Gastrocnemius medialis (tissue), 4 donors: ENCODE measurements at places on chromosomes 6 and 20. TPM values are rescaled to one million over a fixed set of nuclear protein-coding genes. Genes with fewer than 3 reads are reported as not detected.

GRCh38 chr20:22999756-23000155 lies 35.4 kb upstream of the SSTR4 start:
- H3K27me3 ChIP-seq: no peaks in the 10 kb centered on the region
- no peaks in the 10 kb centered on the region for H3K4me1 ChIP-seq
- no peak for DNase-seq

- no peak for DNase-seq
- H3K4me3 ChIP-seq: no peak overlapping the region
- no peaks in the 10 kb centered on the region for H3K36me3 ChIP-seq
- H3K4me1 ChIP-seq: no peaks in the 10 kb centered on the region
- no peaks in the 10 kb centered on the region for H3K27me3 ChIP-seq
Observed at GRCh38 chr6:135531954-135532490, 34.5 kb upstream of the AHI1 start.

DNA sequence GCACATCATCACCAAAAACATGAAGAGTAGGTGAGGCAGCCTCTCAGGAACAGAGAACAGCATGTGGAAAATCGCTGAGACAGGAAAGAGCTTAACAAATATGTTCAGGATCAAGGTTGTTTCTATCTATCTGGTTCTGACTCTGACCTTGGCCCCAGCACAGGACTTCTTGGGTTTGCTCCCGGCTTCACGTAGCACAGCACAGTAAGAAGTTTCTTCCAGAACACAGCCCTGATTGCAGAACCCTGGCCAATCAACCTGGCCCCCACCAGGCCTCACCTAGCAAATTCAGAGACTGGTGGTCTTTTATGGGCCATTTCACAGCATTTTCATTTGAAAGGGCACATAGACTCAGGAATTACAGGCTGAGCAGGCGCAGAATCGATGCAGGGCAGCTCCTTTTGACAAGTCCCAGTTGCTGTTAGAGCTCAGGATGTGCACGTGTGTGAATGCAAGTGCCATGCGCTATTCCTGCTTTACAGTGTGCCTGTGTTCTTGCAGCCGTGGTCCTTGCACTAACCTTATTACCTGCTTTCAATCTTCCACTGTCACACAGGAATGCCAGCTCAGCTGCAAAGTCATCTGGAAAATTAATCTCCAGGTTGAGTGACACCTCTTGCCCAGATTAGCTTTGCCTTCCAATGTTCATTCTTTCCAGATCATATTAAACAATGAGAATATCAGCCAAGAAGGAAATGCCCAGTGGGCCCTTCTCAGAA lies 100.5 kb upstream of the SLC2A12 start:
- DNase-seq: no peak
- peaks cover 12% of the 10 kb centered on the region for H3K4me1 ChIP-seq
- no peak overlapping the region for H3K4me3 ChIP-seq
- H3K36me3 ChIP-seq: no peaks in the 10 kb centered on the region
- H3K27me3 ChIP-seq: no peaks in the 10 kb centered on the region

DNA sequence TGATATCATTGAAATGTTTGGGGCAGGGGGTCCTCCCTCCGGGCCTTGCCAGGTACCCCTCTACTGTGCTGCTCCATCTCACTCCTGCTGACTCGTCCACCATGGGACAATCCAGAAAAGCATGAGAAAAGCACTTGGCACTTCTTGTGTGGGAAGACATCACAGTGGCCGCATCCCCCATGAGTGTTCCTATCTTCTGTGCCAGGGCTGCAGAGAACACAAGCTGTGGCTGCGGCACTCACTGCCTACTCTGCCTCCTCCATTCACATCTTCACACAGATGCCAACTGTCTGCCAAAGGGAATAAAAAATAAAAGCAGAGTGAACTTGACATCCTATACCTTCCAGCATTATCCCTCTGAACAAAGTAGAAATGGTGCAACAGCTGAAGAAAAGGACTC lies 117.4 kb upstream of the PROKR2 start:
- no peaks in the 10 kb centered on the region for H3K36me3 ChIP-seq
- H3K27me3 ChIP-seq: no peaks in the 10 kb centered on the region
- DNase-seq: no peak
- H3K4me3 ChIP-seq: no peak overlapping the region

DNA sequence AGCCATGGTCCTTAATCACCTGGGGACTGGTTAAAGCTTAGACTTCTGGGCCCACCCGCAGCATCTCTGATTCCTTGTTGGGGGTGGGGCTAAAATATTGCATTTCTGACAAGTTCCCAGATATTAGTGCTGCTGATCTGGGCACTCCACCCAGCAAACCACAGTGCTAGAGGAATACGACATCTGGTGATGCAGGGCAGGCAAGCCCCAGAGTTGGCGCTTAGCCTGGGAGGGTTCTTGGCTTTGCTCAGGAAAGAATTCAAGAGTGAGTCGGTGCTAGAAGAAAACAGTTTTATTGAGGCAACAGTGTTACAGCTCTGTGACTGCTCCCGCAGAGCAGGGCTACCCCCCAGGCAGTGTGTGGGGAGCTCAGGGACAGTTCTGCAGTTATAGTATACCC lies 210.7 kb downstream of the TFAP2C start:
- no peaks in the 10 kb centered on the region for H3K36me3 ChIP-seq
- no peaks in the 10 kb centered on the region for H3K27me3 ChIP-seq
- H3K4me1 ChIP-seq: no peaks in the 10 kb centered on the region
- no peak overlapping the region for H3K27ac ChIP-seq

DNA sequence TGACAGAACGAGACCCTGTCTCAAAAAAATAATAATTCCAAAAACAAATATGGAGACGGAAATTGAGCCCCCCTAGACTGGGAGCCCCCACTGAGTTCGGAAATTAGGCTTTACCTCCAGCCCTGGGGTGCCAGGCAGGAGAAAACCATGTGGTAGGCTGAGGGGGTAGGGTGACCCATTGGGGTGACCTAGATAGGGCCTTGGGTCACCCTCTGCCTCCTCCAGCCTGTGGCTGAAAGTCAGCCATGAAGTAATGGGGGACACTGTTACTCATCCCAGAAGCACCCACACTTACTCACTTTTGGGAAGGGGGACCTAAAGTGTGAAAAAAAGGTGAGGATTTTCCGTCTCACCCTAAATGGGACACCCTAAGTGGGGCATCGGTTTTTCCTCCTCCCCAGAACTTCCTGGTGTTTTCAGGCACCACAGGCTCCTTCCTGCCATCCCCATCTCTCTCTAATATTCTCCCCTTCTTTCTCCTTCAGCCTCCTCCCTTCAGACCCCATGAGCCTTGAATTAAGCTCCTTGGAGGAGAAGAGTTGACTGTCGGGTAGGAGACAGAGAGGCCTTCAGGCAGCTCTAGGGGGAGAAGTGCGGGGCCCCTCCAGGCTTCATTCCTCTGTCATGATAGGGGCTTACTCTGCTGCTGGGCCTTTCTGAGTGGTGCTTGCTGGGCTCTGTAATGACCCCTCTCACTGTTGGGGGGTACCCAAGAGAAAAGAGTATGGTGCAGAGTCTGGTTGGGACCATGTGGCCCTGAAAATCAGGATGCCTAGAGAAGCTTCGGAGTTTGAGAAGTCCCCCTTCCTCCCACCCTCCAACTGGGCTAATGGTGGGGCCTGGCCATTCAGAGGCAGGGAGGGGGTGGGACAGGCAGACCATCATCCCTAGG lies 2.4 kb downstream of the LTB start:
- H3K27ac ChIP-seq: no peak overlapping the region
- no peak overlapping the region for H3K4me3 ChIP-seq
- DNase-seq: no peak
- no peaks in the 10 kb centered on the region for H3K27me3 ChIP-seq
- peaks cover 5% of the 10 kb centered on the region for H3K4me1 ChIP-seq
- no peaks in the 10 kb centered on the region for H3K36me3 ChIP-seq

GRCh38 chr6:130215526-130215925 lies 7.2 kb downstream of the SAMD3 start:
- no peak for DNase-seq
- no peak overlapping the region for H3K4me3 ChIP-seq
- no peaks in the 10 kb centered on the region for H3K27me3 ChIP-seq
- H3K27ac ChIP-seq: no peak overlapping the region

DNA sequence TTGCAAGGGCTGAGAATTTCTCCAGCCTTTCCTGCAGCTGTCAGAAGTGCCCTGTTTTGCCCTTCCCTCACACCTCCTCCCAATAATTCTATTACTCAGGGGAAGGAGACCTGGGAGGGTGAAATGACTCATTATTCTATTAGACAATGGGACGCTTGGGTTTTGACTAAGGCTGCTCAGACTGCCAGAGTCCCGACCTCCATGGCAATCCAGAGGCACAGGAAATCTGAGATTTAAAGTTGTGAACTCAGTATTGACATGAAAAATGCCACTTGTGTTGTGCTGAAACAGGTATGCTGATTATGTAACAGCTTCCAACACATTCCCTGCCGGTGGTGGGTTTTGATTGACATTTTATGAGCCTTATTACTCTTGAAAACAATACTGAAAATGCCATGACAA lies 625.9 kb upstream of the FLRT3 start:
- no peak overlapping the region for H3K4me3 ChIP-seq
- no peaks in the 10 kb centered on the region for H3K4me1 ChIP-seq
- no peak for DNase-seq
- H3K36me3 ChIP-seq: no peaks in the 10 kb centered on the region
- no peaks in the 10 kb centered on the region for H3K27me3 ChIP-seq

DNA sequence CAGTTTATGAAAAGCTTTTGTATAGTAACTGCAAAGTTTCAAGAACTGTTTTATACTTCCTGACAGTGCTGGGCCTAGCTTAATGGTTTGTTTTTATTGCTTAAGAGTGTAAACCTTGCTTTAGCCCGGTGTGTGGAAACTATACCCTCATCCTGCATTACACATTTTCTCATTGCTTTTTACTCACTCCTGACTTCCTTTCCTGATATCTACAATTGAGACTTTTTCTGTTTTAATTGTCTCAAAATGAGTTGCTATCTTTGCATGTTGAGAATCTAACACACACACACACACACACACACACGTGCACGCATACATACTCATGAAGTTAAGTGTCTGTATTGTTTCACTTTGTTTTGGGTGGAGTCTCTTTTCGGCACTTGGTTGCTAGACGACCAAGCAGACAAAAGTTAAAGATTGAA lies 16.7 kb downstream of the BMP2 start:
- no peak for DNase-seq
- no peaks in the 10 kb centered on the region for H3K36me3 ChIP-seq
- H3K4me1 ChIP-seq: no peaks in the 10 kb centered on the region
- no peak overlapping the region for H3K27ac ChIP-seq
- no peaks in the 10 kb centered on the region for H3K27me3 ChIP-seq

DNA sequence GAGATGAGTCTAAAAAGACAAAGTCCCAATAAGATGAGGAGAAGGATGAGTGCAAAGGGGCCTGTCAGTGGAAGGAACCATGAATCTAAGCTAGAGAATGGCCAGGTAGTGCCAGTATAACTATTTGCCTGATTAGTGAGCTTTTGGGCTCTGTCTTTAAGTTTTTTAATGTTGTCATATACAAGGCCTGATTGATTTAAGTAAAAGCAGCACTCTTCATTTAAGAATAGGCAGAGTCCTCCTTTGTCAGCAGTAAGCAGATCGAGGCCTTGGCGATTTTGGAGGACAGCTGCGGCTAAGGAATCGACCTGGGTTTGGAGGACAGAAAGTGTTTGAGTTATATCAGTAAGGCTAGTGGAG lies 753.4 kb upstream of the ADGRB3 start:
- H3K36me3 ChIP-seq: no peaks in the 10 kb centered on the region
- H3K4me1 ChIP-seq: no peaks in the 10 kb centered on the region
- no peak overlapping the region for H3K27ac ChIP-seq
- H3K27me3 ChIP-seq: no peaks in the 10 kb centered on the region
- DNase-seq: no peak

DNA sequence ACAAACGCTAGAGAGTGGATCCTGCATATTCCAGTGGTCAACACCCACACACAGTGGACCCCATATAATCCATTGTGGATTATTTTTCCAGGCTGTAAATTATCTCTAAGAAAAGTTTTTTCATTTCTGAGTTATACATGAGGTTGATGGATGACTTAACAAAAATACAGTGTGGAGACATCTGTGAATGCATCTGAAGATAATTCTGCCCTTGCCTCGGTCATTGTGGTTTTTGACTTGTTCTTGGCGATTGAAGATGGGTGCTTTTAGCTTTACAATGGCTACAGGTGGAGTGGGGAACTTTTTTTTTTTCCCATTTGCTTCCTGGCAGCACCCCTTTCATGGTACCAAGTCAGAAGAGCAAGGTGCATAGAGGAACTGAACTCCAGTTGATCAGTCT lies 242.7 kb downstream of the MYLK4 start:
- no peak for DNase-seq
- no peak overlapping the region for H3K27ac ChIP-seq
- no peak overlapping the region for H3K4me3 ChIP-seq
- no peaks in the 10 kb centered on the region for H3K4me1 ChIP-seq
- H3K36me3 ChIP-seq: no peaks in the 10 kb centered on the region

- H3K4me3 ChIP-seq: no peak overlapping the region
- no peaks in the 10 kb centered on the region for H3K36me3 ChIP-seq
- H3K27me3 ChIP-seq: no peaks in the 10 kb centered on the region
- DNase-seq: no peak
Observed at GRCh38 chr6:140316966-140317365, 942.5 kb upstream of the CITED2 start.

DNA sequence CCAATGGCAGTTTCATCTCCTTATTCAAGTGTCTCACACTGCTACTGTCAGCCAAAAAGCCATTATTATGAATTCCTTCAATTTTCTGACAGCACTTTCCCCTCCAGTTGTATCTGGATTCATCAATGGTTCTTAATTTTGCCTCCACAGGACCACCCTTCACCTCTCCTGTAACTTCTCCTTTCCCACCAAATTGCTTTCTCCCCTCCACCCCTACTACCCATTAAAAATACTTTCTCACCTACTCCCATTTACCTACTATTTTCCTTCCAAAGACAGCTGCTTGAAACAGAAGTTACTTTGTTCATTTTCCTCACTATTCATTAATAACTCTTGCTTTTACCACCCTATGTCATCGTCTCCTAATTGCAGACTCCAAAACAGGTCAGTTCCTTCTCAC lies 29.8 kb downstream of the DEK start:
- H3K27ac ChIP-seq: no peak overlapping the region
- DNase-seq: no peak
- H3K4me3 ChIP-seq: no peak overlapping the region
- no peaks in the 10 kb centered on the region for H3K36me3 ChIP-seq

FOXF2 gene
- total RNA-seq: 0.31 TPM

BCL2L1 gene
- total RNA-seq: 69.0 TPM

CUTA gene
- total RNA-seq: 70.2 TPM

TSBP1 gene
- total RNA-seq: not detected

SAMD3 gene
- total RNA-seq: not detected

PHACTR3 gene
- not detected for total RNA-seq

DCDC2 gene
- total RNA-seq: 0.29 TPM

DHX16 gene
- total RNA-seq: 50.0 TPM

CLIC1 gene
- 24.6 TPM for total RNA-seq

TBP gene
- 9.7 TPM for total RNA-seq
